ENCODE measurements at places on chromosomes 11 and 22.

DNA sequence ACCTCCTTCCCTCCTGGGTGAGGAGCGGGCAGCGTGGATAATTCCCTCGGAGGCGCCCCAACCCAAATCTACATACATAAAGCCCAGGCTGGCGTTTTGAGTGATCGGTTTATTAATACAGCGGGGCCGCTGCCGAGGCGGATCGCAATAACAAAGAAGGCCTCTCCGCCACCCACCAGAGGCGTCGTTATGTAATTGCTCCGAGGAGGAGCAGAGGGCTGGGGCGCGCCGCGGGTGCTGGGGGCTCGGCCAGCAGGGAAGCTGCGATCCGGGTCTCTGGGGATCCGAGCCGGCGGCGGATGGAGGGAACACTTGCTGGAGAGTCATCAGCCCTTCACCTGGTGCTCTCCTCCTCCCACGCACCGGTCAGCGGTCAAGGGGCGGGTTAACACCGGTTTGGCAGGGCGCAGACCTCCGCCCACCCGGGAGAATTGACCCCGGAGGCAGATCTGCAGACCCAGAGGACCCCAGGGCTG, 6.4 kb upstream of the TP53I11 start:
- DNase-seq: no peak

DNA sequence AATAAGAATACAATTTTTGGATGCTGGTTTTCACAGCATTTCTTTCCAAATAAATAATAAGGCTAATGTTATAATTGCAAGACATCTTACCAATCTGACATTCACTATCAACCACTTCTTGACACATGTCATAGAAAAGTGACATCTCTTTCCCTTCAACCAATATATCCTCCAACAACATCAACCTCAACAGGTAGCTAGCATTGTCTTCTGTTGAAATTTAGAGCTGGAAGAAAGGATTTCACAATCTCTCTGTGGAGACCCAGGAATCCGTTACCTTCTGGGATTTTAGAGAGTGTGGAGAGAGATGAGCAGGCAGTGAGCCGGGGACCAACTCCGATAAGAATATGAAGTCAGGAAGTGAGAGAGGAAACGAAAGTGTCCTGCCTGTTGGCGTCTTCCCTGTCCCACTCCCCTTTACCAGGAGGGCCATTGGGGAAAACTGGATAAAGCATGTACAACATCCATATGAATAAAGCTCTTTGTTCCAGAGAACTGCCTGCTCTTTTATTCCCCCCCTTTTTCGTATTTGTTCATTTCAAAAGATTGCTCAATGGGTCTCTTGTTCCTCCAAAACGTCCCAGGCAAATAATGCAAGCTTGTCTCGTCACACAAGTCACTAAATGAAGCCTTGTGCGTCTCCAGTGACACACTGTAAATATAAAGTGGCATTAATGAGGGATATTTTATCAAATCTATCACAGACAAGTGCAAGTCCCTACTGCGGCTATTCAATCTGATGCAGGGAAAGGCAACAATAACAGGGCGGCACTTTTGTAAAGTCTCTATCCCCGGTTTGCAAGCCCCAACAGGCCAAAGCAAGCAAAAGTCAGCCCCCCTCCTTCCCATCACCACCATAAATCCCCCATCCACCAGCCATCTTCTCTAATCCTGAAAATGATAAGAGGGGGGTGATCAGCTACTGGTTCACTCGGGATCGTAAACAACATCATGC, 3.4 kb downstream of the CADM1 start:
- no peak for DNase-seq

- no peak for DNase-seq
These were observed 47.6 kb downstream of the HEPHL1 start for GRCh38 chr11:94068764-94069163.

DNA sequence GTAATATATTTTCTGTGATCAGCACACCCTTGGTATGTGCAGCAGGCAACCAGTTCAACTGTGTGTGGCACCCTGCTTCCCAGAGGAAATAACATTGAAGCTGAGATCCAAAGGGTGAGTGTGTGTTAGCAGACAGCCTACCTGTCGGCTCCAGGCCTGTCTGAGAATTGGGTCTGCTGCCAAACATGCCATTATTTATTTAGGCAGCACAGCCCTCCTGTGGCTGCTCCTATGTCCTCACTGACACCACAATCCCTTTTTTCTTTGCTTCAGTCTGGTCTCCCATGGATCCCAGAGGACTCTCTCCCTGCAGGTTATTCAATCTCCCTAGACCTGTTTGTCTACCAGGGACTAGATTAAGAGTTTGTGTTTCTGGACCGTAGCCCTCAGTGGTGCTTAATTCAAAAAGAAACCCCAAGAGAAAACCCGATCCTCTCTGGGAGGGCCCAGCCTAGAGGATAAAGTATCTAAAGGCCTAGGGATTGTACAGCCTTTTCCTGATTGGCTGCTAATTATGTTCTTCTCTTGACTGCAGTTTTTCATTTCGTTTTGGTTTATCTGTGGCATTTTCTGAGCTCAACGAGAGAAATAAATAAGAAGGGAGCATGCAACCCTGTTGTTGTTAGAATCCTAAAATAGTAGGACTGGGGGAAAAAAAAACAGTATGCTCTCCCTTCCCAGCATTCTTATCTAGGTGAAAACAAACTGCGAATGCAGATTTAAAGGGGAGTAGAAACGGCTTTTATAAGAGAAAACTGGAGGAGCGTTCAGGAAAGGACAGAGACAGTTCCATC, 24.1 kb downstream of the KCNE3 start:
- no peak for DNase-seq

GRCh38 chr11:74721479-74721835, 9.8 kb downstream of the CHRDL2 start:
- DNase-seq: no peak

DNA sequence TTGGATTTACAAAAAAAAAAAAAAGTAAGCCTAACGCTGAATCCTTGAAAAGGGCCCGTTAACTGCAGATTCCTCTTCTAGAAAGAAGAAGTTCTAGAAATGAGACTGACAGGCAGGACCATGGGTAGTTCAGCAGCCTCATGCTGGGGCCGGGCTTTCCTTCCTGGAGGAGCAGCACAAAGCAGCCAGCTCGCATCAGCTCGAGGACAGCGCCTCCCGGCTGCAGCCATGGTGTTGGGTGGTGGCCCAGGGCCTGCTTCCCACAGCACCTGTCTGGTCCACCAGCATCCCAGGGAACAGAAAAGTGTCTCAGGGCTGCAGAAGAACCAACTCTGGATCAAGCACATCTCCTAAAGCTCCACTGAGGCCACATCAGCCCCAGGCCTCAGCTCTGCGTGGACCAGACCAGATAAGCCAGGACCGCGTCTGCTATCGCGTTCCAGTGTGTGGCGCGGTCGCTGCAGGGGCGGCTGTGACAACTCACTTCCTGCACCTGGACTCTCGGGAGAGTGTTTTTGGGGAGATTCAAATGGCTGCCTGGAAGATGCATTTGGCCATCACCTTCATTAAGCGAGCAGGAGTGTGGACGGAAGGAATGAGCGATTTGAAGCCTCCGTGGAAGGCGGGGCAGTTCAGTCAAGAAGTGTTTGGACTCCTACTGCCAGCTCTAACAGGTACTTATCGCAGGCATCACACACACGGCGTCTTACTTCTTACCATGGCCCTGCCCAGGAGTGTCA, 53.5 kb downstream of the MYH9 start:
- DNase-seq: no peak

GRCh38 chr11:62352355-62353336, 15.4 kb downstream of the ASRGL1 start:
- DNase-seq: no peak
